ENCODE measurements at places on chromosomes 7 and 10.

DNA sequence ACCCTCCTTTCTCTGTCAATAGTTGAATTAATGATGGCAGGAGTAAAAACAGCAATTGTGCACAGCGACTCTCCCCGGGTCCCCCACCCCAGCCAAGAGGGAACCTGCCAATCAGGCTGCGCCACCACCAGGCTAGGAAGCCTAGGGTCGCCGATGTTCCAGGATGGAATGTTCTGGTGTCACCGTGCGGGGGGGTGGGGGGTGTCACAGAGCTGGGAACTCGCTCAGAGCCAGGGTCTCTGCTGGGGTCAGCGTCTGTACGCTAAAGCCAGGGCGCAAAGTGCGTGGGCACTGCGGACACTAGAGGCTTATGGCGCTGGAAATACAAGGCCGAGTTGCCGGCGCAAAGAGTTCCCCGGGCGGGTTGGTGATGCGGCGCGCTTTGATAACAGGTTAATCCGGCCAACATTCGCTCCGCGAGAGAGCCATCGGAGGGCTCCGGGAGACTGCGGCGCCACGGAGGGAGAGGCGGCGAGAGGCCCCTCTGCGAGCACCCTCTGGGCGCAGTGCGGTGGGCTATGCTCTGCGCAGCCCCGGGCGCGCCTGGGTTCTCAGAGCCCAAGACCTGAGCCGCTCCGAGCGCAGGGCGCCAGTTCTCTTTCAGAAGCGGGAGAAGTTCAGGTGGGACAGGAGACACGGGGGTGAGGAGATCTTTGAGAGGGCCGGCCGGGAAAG is 192.3 kb downstream of the EMX2 start:
- DNase-seq, result no peak

- DNase-seq, result no peak
These were observed 168.1 kb downstream of the CCDC3 start for GRCh38 chr10:12833451-12833850.

- no peak for DNase-seq
These were observed 272.9 kb upstream of the KLF6 start for GRCh38 chr10:4057725-4058513.

DNA sequence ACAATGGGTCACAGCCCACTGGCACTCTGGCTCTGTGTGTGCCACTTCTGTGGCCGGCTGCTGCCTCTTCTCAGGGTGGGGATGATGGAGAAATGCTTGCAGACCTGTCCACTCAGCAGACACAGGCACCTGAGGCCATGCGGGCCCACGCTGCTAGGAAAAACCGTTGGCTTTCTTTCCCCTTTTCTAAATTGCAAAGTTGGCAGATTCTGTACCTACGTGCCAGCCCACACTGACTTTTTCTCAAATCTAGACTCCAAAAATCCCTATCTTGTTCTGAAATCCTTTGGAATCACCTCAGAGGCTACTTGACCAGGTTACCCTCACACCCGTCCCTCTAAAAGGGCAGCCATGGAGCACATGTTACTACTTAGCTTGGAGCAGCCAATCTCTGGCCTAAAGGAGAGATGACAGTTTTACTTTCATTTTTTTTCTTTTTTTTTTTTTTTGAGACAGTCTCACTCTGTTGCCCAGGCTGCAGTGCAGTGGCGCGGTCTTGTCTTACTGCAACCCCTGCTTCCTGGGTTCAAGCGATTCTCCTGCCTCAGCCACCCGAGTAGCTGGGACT is 99.4 kb downstream of the RNF216 start:
- no peak for DNase-seq

DNA sequence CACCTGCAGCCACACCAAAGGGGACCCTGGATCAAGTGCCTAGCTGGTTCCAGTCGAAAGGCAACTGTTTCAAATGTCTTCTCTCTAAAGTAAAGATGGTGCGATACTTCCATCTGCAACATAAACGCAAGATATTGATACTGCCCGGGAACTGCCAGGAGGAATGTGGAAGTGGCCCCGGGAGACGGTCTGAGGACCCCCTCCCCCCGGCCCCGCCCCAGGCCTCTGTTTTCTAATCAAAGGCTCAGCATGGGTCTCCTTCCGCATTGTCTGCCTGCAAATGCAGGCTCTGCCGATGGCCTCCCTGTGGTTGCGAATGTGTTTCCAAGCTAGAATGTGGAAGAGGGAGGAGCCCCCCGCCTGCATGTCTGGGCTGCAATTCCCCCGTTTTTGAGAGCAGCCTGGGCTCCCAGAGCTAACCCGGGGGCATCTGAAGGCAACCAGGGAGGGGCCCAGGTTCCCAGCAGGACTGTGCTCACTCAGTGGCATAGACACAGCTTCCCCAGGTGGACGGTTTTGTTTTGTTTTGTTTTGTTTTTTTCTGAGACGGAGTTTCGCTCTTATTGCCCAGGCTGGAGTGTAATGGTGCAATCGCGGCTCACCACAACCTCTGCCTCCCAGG is 223.9 kb upstream of the PPP2R2D start:
- no peak for DNase-seq

GRCh38 chr10:35058134-35058533 is 32.0 kb downstream of the CUL2 start:
- no peak for DNase-seq

DNA sequence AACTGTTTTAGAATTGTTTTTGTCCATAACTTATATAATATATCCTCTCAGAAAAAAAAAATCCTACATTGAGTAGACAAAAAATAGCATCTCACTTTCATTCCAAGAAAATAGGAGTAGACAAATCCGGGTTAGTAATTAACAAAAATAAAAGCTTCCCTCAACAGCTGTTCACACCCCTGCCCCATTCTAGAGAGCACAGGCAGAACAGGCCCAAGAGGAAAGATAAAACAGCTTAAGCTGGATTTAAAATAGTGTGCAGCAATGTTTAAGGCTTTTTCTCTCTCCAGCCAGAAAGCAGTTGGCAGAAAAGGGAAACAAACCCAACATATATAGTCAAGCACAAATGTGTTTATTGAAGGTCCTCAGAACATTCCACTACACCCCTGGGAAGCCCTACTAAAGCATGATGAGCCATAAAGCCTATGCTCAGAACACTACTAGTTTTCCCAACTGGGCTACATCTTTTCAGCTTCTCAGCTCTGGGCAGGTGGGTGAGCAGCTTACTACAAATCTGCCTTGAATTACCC is 189.9 kb downstream of the MTERF1 start:
- DNase-seq, result no peak

DNA sequence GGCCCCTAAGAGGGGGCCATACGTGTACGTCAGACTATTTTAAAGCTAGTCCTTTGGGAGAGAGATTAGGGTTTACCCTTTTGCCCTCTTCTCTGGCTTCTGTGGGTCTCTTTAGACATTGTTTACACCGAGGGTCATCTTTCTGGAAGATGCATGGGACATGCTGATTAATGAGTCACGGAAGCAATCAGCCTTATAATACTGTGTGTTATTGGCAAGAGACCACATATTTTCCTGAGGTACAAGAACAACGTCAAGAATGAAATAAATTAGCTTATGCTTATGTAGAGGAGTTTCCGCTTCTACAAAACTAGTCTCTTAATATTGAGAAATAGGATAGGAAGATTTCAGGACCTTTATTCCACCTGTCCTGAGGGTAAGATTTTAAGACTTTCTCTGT is 327.7 kb downstream of the BBS9 start:
- DNase-seq, result no peak

GRCh38 chr10:81814842-81815241 is 60.2 kb upstream of the NRG3 start:
- DNase-seq, result no peak

DNA sequence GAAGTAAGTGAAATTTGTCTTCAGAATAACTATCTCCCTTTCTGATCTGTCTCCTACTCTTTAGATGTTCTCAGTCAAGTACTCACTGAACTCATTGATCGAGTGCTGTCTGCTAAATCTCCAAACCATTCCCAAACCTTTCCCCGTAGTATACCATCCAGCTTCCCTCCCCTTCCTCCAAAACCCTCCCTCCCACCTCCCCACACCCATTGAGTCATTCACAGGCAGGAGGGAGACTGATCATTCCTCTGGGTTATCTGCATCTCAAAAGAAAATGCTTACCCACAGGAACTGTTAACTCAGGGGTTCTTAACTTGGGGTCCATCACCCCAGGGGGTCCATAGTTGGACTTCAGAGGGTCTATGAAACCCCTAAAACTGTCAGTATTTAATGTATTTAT is 37.4 kb downstream of the GOT1 start:
- no peak for DNase-seq

GRCh38 chr7:17506095-17506494 is 207.6 kb downstream of the AHR start:
- DNase-seq, result no peak

GRCh38 chr10:71864911-71865361 is 13.9 kb upstream of the PSAP start:
- DNase-seq, result no peak

GRCh38 chr7:71404726-71405345 is 272.9 kb downstream of the GALNT17 start:
- no peak for DNase-seq

DNA sequence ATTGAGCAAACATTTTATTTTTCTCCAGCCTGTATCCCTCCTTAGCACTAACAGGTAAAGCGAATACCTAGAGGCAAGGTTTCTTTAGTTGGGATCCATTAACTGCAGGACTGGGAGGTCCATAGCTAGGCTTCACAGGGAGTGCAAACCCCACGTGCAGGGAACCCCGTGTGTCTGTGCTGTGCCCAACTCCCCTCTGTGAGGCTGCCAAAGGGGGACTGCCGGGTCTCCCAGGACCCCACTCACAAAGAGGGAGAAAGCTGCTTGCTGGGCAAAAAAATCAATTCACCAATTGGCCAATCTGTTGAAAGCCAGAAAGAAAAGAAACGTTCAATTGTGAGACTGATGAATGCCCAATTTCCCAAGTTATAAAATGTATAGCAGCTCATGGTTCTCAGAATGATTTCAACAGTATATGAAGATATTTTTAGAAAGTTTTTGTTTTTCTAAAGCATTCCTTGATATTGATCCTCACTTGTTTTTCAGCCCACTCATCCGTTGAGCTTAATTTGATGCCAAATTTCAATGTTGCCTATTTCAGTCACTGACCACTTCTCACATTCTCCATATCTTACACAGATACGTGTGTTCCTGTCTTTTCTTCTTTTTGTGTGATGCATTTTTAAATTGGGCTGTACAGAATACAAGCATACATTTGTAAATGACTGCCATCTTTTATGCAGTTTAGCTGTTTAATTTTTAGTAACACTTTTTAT is 202.7 kb upstream of the PRSS58 start:
- no peak for DNase-seq

DNA sequence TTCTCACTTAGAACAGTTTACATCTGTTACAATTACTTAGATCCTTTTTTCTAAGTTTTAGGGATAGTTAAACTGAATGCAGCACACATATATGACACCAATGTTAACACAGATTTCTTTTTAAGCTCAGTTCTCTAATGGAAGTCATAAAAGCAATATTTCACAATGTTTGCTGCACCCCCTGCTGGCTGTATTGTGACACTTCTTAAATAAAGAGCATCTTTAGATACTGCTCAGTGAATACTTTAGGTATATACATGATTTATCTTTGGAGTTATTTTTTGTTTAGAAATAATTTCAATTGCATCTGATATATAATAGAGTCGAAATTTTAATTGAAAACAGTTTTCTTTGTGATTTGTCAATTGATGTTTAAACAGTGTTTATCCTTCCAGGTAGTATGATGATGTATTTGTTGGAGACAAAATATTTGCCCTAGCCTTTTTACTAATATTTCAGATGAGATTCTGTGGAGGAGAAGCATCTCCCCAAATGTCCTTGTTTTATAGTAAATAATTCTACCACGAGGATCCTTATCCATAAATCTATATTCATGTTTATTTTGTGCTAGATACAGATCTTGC is 174.4 kb downstream of the ST7 start:
- DNase-seq, result no peak

DNA sequence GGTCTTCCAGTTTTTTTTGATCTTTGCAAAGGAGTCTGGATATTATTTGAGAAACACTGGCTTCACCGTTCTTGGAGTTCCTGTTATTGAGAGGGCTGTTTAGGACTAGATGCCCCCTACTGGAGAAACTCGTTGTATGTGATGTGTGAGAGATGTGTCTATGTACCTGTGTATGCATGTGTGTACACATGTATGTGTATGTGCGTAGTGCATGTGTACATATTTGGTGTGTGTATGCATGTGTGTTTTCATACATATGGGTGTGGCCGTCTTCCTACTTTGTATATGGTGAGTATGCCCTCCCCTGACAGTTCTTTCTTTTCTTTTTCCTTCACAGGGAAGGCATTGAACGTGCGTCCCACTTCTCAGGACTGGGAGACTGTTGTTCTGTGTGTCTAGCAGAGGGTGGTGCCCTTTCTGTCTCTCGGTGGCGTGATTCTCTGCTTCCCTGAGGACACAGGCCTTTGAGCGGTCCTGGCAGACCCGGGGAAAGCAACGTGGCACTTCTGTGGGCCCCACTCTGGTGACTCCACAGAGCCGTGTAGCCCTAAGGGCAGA is 3.0 kb upstream of the CALHM3 start:
- peak; percentile 76 for DNase-seq

All from HEK293T (cell line).